ENCODE measurements at places on chromosomes 12 and 14. TPM values are rescaled to one million over a fixed set of nuclear protein-coding genes. Genes with fewer than 3 reads are reported as not detected.

GRCh38 chr12:25984759-25985158 is 26.3 kb downstream of the RASSF8 start:
- no peaks in the 10 kb centered on the region for H3K27me3 ChIP-seq
- DNase-seq = no peak
- no peak overlapping the region for H3K4me3 ChIP-seq
- no peaks in the 10 kb centered on the region for H3K36me3 ChIP-seq

DNA sequence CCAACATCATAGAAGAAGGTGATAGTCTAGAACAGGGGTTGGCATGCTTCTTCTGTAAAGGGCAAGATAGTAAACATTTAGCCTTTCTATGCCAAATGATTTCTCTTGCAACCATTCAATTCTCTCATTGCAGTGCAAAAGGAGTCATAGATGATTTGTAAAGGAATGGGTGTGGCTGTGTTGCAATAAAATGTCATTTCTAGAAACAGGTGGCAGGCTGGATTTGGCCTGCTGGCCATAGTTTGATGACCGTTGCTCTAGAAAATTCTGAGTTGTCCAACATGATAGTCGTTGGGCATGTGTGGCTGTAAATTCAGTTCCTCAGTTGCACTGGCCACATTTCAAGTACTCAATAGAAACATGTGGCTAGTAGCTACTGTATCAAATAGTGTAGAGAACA is 21.7 kb downstream of the SMCO2 start:
- no peak overlapping the region for H3K4me3 ChIP-seq
- peaks cover 5% of the 10 kb centered on the region for H3K4me1 ChIP-seq
- no peaks in the 10 kb centered on the region for H3K27me3 ChIP-seq
- no peaks in the 10 kb centered on the region for H3K36me3 ChIP-seq

GRCh38 chr12:19398376-19399363 is 40.6 kb upstream of the AEBP2 start:
- H3K27me3 ChIP-seq = no peaks in the 10 kb centered on the region
- no peaks in the 10 kb centered on the region for H3K36me3 ChIP-seq

DNA sequence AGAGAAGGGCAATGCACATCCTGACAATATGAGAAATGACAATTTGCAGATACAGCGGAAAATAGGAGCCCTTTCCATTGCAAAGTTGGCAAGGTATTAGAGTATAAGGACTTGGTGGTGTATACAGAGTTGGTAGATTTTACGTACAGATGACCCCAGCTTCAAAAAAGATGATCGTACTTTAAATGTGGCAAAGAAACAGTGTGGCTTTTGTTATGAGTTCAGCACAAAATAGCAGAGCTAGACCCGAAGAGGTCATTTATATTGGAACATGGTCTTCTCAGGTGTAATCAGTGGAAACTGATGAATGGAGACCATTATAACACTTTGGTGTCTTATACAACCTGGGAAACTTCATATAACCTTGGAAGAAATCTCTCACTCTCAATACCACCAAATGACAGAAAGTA is 2.3 kb downstream of the CLEC2B start:
- peaks cover 2% of the 10 kb centered on the region for H3K4me1 ChIP-seq
- peak overlapping the region; percentile 92 for H3K27ac ChIP-seq
- H3K36me3 ChIP-seq = no peaks in the 10 kb centered on the region
- DNase-seq = no peak
- H3K27me3 ChIP-seq = no peaks in the 10 kb centered on the region

DNA sequence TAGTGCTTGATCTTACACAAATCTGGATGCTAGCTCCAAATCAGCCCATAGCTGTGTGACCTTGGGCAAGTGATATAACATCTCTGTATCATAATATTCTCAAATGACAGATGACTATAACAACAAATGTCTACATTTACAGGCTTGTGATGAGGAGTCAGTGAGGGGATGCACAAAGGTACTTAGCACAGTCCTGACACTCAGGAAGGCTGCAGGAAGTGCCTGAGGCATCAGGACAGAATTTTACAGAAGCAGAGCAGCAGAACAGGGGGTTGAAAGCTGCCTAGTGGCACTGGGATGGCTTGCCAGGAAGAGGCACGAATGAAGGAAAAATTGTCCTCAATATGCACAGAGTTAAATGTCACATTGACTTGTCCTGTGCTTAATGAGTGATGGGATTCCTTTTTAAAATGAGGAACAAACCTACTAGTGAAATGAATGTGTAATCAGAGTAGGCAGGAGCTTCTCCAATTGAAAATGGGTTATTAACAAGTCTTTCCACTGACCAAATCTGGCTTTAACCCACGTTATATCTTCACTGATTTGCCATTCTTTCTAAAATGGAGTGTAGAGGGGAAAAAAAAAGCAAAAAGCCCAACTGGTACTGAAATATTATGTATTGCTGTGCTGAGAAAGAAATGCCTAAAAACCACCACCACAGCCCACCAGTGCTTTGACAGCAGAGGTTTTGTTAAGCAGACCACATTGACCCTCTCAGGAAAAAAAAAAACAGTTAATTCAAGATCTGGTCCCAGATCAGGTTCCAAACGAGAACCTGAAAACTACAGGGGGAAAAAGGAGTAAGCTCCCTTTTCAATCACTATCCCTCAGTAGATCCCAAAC is 11.6 kb downstream of the BTG1 start:
- peaks cover 8% of the 10 kb centered on the region for H3K4me1 ChIP-seq
- no peak overlapping the region for H3K4me3 ChIP-seq
- H3K27me3 ChIP-seq = no peaks in the 10 kb centered on the region
- H3K27ac ChIP-seq = peak overlapping the region; percentile 22

Gene ACSS3
- 43.7 TPM for total RNA-seq

GRCh38 chr14:49999826-50000379 is 107.0 kb downstream of the ARF6 start:
- H3K27ac ChIP-seq = no peak overlapping the region
- H3K36me3 ChIP-seq = no peaks in the 10 kb centered on the region
- H3K27me3 ChIP-seq = no peaks in the 10 kb centered on the region
- no peak overlapping the region for H3K4me3 ChIP-seq
- H3K4me1 ChIP-seq = peaks cover 4% of the 10 kb centered on the region
- DNase-seq = no peak

Gene WSCD2
- 0.15 TPM for total RNA-seq

DNA sequence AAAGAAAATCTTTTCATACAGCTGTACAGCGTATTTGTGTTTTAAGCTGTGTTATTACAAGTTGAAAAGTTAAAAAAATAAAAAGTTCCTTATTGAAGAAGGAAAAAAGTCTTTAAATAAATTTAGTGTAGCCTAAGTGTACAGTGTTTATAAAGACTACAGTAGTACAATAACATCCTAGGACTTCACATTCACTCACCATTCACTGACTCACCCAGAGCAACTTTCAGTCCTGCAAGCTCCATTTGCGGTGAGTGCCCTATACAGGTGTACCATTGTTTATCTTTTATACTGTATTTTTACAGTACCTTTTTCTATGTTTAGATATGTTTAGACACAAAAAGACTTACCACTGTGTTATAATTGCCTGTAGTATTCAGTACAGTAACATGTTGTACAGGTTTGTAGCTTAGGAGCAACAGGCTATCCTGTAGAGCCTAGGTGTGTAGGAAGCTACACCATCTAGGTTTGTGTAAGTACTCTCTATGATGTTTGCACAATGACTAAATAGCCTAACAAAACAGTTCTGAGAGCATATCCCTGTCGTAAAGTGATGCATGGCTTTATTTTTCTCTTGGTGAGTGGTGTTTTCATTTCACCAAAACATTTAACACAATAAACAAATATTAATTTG is 275.2 kb downstream of the DACT1 start:
- H3K36me3 ChIP-seq = no peaks in the 10 kb centered on the region
- H3K27me3 ChIP-seq = no peaks in the 10 kb centered on the region
- DNase-seq = no peak
- no peak overlapping the region for H3K4me3 ChIP-seq
- H3K4me1 ChIP-seq = no peaks in the 10 kb centered on the region

DNA sequence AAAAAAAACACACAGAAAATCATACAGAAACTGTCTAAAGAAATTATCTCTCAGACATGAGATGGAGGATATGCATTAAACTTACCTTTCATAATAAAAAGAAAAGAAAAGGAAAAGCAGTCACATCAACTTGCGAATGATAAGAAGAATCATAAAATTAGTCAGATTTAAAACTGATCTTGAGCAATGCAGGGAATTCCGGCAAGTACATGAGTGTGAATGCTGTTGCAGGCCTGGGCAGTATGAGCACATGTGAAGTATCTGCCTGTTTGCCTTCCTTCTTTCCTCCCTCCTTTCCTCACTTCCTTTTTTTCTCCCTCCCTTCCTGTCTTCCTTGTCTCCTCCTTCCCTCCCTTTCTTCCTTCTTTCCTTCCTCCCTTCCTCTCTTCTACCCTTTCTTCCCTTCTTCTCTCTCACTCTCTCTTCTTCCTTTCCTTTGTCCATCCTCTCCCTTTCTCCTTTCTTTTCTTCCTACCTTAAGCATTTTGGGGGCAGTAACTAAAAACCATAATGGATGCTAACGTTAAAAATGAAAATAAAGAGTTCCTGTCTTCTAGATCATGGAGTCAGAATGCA is 38.5 kb upstream of the SLC6A15 start:
- no peak overlapping the region for H3K27ac ChIP-seq
- no peak for DNase-seq
- no peaks in the 10 kb centered on the region for H3K27me3 ChIP-seq

Gene DPY19L2
- 31.2 TPM for total RNA-seq

Gene LPAR5
- 1.8 TPM for total RNA-seq

- H3K4me3 ChIP-seq = no peak overlapping the region
- H3K36me3 ChIP-seq = no peaks in the 10 kb centered on the region
- no peaks in the 10 kb centered on the region for H3K27me3 ChIP-seq
- H3K27ac ChIP-seq = no peak overlapping the region
- no peak for DNase-seq
- H3K4me1 ChIP-seq = no peaks in the 10 kb centered on the region
These were observed 94.1 kb downstream of the RTN1 start for GRCh38 chr14:59776468-59776867.

GRCh38 chr12:50187084-50187900 is 20.1 kb upstream of the CERS5 start:
- peaks cover 4% of the 10 kb centered on the region for H3K4me1 ChIP-seq
- no peak overlapping the region for H3K4me3 ChIP-seq
- no peaks in the 10 kb centered on the region for H3K36me3 ChIP-seq
- no peak overlapping the region for H3K27ac ChIP-seq

DNA sequence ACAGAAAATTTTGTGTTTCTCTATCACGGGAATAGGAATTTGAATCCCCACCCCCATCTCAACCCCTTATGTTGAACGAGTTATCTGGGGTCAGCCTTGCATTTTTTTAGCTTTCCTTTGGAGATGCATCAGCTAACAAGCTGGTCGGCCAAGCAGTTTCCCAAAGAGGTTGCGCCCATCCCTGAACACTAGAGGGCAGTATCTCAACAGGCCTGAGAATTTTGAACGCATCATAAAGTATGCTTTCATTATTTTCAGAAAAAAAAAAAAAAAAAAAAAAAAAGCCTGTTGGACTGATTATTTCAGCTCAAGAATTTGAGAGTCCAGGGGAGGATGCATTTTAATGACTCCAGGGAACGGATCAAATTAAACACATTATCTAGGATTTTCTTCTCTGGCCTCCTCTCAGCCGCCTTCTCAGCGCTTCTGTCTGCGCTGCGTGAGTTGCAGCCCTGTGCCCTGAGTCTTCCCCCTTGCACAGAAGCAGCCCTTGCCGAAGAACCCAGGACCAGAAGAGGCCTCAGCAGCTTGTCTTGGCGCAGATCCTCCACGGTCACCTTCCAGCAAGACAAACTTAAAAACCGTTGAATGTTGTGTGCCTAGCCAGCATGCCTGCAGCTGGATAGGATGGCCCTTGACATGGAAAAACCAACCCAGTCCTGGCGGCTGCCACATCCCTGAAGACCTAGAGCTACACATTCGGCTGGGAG is 76.6 kb upstream of the GZMB start:
- no peaks in the 10 kb centered on the region for H3K36me3 ChIP-seq
- peak; percentile 46 for DNase-seq
- no peaks in the 10 kb centered on the region for H3K4me1 ChIP-seq
- H3K27ac ChIP-seq = no peak overlapping the region
- H3K4me3 ChIP-seq = peak overlapping the region; percentile 16

DNA sequence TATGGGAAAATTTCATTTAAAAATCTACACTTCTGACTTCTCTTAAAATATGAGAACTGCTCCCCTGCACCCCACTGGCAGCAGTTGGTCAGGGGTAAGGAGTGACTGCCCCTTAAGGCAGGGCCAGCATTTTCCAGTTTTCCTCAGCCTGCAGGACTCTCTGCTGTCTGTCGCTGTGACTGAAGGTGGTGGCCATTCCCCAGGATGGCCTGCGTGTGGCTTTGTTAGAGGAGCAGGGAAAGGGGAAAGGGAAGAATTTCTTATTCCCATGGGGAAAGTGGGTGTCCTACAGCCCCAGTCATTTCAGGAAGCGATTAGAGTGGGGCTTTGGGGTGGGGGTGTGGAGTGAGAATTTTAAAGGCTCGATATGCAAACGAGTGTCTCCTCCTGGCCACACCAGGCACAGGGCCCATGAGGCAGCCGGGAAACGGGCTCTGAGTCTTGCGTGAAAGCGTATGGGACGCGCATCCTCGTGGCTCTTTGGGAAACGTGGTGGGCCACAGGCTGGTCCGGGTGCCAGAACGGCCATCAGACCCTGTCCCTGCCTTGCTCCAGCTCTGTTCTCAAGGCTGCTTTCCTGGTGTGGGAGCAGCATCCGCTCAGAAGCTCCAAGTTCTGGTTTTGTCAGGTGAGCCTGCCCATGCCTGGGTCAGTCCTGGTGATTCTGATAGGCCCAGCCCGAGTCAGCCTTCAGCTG is 23.5 kb downstream of the ADGRD1 start:
- no peak overlapping the region for H3K27ac ChIP-seq
- H3K4me1 ChIP-seq = peaks cover 1% of the 10 kb centered on the region
- DNase-seq = no peak
- H3K4me3 ChIP-seq = no peak overlapping the region
- H3K27me3 ChIP-seq = no peaks in the 10 kb centered on the region

DNA sequence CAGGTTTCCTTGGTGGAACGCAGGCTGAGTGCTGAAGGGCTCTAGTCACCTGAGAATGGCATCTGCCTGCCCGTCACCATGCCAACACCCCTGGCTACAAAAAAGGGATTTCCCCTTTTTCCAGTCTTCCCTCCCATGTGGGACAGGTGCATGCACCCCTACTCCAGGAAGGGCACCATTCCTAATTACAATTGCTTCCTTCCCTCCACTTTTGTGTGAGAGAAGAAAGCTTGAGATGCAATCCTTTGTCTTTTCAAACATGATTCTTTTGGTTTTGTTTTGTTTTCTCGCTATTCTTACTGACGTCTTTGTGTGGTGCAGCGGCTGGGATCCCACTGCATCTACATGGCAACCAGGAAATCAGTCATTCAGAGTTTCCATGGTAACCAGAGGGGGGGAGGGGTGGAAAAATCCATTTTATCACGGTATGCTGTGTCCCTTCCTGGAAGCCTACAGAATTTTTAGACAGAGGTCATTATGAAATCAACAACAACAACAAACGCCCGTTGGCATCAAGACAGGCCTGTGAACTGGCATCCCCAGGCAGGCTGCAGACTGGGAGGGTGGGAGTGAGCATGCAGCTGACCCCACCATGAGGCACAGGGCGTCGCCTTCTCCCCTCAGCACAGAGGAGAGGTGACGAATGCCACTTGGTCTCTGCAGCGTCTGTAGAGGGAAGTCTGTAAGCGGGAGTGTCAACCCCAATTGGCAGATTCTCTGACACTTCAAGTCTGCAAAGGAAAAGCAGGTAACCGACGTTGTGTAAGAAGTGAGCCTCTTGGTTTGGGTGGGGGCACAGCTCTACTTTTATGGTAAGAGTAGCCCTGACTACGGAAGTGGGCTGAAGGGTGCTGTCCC is 13.6 kb upstream of the GNG2 start:
- no peak overlapping the region for H3K27ac ChIP-seq
- H3K27me3 ChIP-seq = no peaks in the 10 kb centered on the region
- DNase-seq = no peak
- no peaks in the 10 kb centered on the region for H3K36me3 ChIP-seq
- H3K4me1 ChIP-seq = no peaks in the 10 kb centered on the region

- no peaks in the 10 kb centered on the region for H3K4me1 ChIP-seq
- no peaks in the 10 kb centered on the region for H3K36me3 ChIP-seq
- H3K27ac ChIP-seq = no peak overlapping the region
- no peak for DNase-seq
- H3K27me3 ChIP-seq = no peaks in the 10 kb centered on the region
These were observed 578.6 kb downstream of the SLC16A7 start for GRCh38 chr12:60174476-60174875.

Gene LRRC9
- not detected for total RNA-seq
